ENCODE measurements at places on chromosomes 2 and 18.

DNA sequence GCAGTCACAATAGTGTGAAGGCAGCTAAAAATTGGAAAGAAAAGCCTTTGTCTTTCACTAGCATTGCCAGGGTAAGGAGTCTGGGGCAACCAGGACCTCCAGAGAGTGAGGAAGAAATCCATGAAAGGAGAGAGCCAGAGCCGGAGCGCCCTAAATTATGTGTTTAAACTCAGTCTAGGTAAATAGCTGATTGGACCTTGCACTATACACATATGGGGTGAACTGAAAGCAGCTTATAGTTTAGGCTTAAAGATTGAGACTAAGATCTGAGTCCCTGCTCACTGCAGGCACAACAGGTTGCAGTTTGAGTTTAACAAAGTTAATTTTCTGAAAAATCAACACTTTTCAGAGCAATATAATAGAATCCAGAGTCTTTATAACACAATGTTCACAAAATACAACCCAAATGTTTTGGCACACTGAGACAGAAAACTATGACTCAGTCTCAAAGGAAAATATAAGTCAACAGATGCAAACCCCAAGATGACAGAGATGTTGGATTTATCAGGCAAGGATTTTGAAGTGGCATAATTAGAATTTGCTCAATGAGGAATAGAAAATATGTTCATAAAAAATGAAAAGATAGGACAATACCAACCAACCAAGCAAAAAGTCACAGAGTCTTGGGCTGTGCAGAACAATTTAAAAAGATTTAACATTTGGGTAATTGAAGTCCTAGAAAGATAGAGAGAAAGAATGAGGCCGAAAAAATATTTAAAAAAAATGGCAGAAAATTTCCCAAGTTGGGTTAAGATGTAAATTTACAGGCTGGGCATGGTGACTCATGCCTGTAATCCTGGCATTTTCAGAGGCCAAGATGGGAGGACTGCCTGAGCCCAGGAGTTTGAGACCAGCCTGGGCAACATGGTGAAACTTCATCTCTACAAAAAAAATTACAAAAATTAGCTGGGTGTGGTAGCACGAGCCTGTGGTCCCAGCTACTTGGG is 39.6 kb downstream of the DOK1 start:
- DNase-seq: no peak

- DNase-seq: no peak
These were observed 55.2 kb downstream of the METTL4 start for GRCh38 chr18:2515908-2516625.

DNA sequence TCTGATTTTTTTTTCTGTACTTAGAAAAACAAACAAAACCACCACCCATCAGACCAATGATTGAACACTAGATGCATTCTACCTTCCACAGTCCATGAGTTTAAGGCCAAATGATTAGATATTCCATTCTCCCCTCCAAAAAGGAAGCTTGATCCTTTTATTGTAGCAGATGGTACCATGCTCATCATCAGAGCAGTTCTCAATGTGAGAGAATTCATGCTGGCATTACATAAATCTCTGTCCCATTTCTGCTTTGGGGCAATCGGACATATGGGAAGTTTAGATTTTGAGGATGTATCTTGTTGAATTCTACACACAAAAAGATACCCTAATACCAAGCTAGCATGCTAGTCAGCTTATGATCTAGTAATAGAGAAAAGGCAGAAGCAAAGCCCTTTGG is 186.6 kb downstream of the RAD51AP2 start:
- DNase-seq: no peak

GRCh38 chr2:169329688-169330554 is 32.4 kb downstream of the LRP2 start:
- no peak for DNase-seq

DNA sequence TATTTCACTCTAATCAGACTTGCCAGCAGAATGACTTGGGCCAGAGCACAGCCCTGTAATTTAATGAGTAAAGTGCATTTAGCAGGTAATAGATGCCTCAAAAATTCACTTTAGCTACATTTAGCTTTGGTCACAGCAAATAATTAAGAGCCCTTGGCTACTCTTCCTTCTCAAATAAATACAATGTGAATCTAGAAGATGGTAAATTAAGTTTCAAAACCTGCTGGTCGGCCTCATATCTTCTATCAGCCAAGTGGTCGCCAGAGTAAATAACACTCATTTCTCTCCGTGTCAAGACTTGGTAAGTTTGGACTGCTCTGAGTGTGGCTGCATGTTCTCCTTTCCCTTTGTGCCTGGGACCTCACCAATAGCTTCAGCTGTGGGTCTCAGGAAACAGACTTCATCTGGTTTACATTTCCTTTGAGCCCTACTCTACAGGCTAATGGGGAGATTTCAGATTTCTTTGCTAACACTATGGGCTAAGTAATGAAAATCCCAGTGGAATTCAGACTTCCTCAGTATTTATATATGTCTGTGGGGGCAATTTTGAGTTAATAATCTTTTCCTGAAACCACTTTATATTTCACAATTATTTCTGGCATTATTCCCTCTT is 375.8 kb downstream of the RBM43 start:
- DNase-seq: no peak

GRCh38 chr18:42004653-42005052 is 49.6 kb downstream of the PIK3C3 start:
- DNase-seq: no peak

- DNase-seq: no peak
These were observed 223.1 kb downstream of the GLI2 start for GRCh38 chr2:120958623-120959366.

- no peak for DNase-seq
These were observed 246.3 kb upstream of the COL3A1 start for GRCh38 chr2:188727846-188728245.

- DNase-seq: no peak
These were observed 90.8 kb upstream of the ATL2 start for GRCh38 chr2:38467768-38468455.

- no peak for DNase-seq
These were observed 13.0 kb upstream of the PROC start for GRCh38 chr2:127405255-127405610.

DNA sequence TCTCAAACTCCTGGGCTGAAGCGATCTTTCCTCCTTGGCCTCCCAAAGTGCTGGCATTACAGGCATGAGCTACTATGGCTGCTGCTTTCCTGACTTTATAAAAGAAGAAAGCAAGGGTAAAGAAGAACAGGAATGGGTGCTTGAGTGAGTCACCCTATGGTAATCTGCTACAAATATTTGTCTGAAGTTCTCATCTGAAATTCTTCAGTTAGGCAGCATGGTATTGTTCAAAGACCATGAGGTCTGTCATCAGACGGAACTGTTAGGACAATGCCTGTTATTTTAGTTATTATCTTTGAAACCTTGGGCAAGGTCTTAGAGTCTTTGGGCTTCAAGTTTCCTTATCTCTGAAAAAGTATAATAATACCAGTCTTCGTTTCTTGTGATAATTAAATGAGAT is 695.8 kb downstream of the RNF144A start:
- DNase-seq: no peak

- DNase-seq: no peak
These were observed 12.5 kb downstream of the SETBP1 start for GRCh38 chr18:44693030-44693784.

GRCh38 chr2:234595829-234596228 is 98.9 kb upstream of the ARL4C start:
- DNase-seq: no peak

GRCh38 chr2:218722876-218723785 is 12.5 kb downstream of the TTLL4 start:
- DNase-seq: no peak

- no peak for DNase-seq
These were observed 756.5 kb upstream of the LRRTM1 start for GRCh38 chr2:81061016-81061415.

DNA sequence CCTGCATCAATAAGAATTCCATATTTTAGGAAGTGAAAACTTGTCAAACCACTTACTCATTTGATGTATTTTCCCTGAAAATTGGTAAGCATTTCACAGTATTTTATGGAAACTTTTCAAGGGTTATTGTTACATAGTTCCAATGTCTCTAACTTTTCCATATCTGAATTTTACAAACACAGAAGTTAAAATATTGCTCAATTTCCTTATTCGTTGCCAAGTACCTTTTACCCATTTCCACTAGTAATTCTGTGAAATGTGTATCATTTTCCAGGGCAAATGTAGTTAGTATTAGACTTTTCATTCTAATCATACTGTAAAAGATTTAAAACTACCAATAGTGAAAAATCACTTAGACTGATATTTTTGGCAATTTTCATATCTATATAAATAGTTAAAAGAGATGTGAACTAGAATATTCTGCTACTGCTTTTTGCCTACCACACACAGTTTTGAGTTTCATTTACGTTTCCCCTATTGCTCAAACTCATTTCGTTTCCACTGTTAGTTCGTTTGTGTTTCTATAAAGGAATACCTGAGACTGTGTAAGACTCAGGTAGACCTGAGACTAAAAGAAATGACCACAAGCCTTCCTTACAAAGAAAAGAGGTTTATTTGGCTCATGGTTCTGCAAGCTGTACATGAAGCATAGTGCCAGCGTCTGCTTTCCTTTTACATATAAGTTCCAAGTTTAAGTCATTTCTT is 86.3 kb downstream of the PMS1 start:
- no peak for DNase-seq

GRCh38 chr18:37402735-37403099 is 162.9 kb downstream of the CELF4 start:
- DNase-seq: no peak

GRCh38 chr2:200778038-200778437 is 33.7 kb upstream of the BZW1 start:
- DNase-seq: no peak

GRCh38 chr18:79283929-79284328 is 111.8 kb upstream of the NFATC1 start:
- no peak for DNase-seq

DNA sequence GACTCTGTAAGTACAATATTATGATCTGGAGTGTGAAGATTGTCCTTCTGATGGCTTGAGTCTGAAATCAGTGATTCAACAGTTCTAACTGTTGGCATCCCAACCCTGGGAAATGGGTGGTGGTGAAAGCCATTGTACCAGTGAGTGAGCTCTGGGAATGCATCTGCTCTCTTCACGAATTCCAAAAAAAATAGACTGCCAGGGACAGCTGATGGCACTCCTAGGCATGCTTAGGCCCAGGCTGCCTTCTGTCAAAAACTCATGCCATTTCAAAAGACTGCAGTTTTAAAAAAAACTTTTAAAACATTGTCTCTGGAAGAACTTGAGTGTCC is 20.3 kb downstream of the OXER1 start:
- no peak for DNase-seq

DNA sequence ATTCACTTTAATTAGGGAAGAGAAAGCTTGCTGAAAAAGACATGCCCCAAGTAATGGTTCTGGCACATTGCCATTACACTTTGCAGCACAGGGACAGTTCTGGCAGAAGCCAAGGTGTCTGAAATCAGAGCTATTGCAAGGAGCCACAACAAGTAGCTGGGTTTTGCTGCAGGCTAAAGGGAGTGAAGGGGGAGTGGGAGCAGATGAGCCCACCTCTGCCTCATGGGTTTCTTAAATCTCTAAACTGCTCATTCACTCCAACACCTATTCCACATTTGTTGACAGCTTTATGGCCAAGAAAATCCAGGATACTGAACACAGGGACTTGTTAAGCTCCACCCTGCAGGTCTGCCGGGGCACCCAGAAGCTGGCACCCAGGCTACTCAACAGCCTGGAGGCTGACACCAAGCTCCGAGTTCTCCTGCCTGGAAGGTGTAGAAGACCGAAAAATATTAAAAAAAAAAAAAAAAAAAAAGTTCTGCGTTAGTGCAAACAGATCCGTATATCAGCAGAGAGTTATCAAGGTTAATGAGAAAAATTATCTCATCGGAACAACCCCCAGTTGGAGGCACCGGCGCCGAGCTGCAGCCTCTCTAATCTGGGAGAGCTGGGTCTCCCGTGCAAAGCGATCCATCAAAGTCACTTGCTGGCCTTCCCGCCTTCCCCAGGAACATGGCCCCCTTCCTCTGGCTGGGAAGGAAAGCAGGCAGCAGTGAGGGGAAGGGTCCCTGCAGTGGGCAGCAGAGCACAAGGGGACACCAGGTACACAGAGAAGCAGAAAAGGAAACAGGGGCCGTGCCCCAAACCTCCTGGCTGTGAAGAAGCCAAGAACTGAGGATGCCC is 123.7 kb downstream of the HNMT start:
- no peak for DNase-seq

- no peak for DNase-seq
These were observed 1137.7 kb upstream of the CHAC2 start for GRCh38 chr2:52629944-52630343.

- no peak for DNase-seq
These were observed 1.4 kb downstream of the GPR35 start for GRCh38 chr2:240626531-240627300.

DNA sequence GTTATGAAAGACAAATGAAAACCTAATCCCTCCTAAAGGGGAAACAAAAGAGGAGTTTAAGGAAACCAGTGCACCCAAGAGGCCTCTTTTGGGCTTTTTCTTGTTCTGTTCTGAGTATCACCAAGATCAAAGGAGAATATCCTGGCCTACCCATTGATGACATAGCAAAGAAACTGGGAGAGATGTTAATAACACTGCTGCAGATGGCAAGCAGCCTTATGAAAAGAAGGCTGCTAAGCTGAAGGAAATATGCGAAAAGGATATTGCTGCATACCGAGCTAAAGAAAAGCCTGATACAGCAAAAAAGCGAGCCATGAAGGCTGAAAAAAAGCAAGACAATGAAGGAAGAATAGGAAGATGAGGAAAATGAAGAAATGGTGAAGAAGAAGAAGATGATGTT is 23.6 kb upstream of the STAT4 start:
- no peak for DNase-seq

GRCh38 chr2:129744649-129745048 is 234.8 kb upstream of the RAB6C start:
- DNase-seq: no peak

GRCh38 chr18:47109720-47110119 is 40.6 kb downstream of the HDHD2 start:
- no peak for DNase-seq

GRCh38 chr18:49100226-49100968 is 149.6 kb upstream of the SMAD7 start:
- DNase-seq: no peak

- DNase-seq: no peak
These were observed 76.8 kb upstream of the THUMPD2 start for GRCh38 chr2:39855856-39856255.

DNA sequence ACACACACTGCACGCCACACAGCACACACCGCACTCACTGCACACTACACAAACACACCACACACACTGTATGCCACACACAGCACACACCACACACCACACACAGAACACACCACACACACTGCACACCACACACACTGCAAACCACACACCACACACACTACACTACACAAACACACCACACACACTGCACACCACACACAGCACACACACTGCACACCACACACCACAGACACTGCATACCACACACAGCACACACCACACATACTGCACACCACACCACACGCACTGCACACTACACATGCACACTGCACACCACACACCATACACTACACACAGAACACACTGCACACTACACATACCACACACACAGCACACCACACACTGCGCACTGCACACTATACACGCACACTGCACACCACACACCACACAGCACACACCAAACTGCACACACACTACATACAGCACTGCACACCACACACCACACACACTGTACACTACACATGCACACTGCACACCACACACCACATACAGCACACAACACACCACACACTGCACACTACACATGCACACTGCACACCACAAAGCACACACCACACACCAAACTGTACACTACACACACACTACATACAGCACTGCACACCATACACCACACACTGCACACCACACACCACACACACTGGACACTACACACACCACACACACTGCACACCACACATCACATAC is 59.6 kb downstream of the ASB1 start:
- DNase-seq: no peak

Data from stimulated activated CD8-positive, alpha-beta memory T cell treated with anti-CD3 and anti-CD28 coated beads, Interleukin-15, amount 100 ng/mL, for 1 hour (primary cell).